GDM1 (cell line): ENCODE measurements at places on chromosomes 7 and 10.

- DNase-seq = no peak
These were observed 44.6 kb upstream of the RSBN1L start for GRCh38 chr7:77651575-77652162.

GRCh38 chr7:90618876-90619275, 22.8 kb downstream of the CDK14 start:
- no peak for DNase-seq

- DNase-seq = no peak
These were observed 2.2 kb downstream of the TMEM120A start for GRCh38 chr7:75992083-75992755.

DNA sequence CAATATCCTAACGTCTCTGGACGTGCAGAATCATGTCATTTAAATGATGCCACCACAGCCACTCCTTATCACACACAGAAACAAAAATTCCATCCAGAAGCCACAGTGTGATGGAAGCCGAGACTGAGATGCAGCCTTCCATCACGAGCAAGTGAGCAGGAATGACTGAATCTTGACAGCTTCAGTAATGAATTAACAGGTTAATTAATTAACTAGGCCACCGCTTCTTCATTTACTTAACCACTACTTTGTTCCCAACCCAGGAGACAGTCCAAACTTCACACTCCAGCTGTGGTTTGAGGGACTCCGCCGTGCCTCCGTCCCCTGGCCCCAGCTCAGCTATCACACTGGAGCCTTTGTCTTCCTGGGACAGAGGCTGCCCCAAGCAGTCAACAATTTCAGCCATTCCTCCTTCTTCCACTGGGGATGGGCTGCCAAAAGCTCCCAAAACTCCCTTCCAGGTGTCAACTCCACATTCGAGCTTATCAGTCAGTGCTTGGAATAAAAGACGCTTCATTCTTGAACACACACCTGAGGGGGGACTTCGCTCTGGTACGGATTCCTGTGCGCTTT, 65.9 kb downstream of the FGFR2 start:
- DNase-seq = no peak

DNA sequence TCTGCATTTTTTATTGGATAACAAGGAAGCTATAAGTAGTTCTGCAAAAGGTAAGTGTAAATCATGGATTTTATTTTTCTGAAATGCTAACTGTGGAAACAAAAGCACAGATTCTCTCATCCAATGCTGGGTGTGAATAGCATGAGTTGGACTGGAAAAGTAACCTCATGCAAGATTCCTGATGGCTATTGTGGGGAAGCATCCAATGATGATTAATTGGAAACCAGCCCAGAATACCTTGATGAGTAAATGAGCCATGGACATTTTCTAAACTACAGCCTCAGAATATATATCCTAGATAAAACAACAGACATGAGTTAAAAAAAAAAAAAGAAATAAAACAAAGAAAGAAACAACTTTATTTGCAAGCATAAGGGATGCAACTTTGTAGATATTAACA, 934.6 kb downstream of the CCSER2 start:
- no peak for DNase-seq

- DNase-seq = no peak
These were observed 140.9 kb upstream of the NRBF2 start for GRCh38 chr10:62992145-62992721.

DNA sequence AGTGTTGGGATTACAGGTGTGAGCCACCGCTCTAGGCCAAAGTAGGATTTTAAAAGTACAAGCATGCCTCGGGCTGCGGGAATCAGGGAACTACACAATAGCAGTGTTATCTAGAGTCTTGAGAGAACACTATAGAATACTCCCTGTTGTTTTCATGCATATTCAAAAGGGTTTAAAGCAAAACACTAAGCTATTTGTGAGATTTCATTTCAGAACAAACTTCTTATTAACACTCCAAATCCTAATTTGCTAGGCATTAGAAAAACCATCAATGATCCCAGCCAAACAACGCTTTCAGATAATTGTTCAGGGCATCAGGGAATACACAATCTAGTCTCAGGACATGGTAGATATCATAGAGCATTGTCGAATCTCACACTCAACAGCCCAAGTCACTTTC, 13.9 kb downstream of the DENND11 start:
- DNase-seq = no peak

DNA sequence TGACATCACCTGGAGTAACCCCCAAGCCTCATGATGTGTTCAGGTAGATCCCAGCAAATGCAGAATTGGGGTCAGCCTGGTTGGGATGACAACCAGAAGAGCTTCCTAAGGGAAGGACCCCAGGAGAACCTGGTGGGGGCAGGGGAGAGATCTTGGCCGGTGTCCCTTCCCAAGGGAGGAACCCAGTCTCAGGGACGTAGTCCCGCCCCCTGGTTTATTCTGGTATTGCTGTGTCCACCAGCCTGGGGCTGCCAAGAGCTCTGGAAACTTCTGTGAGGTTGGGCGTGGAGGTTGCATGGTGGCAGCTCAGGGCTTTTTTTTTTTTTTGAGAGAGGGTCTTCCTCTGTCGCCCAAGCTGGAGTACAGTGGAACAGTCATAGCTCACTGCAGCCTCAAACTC, 19.4 kb downstream of the GTF2IRD1 start:
- DNase-seq = no peak

DNA sequence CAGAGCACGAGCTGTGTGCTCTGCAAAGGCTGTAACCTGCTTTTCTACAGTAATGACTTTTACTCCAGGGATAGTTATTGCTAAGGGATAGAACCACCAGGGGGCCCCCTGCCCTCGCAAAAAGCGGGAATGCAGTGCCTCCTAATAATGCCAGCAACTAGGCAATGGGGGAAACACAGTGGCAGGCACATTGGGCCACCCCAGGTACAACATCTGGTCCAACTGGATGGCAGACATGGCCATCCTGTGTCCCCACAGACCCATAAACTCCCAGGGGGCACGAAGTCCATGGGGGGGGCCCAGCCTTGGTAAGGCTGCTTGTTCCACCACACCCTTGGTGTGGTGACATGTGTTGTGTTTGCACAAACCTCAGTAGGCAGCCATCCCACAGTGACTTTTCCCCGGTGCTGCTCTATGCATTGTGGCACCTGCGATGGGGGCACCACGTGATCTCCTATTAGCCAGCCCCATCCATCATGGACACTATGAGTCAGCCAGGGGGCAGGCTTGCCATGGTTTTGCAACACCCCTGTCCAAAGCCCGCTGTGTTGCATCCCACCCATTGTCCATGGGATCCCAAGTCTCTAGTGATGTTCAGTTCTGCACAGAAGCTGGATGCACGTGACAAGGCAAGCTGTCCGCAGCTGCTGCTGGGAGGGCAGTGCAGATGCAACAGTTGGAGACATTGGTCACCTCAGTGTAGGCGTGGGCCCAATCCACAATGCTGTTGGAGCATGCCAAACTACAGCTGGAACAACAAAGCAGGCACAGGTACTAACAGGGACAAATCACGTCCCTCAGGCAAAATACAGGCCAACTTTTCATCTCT, 84.0 kb downstream of the ANLN start:
- peak; percentile 53 for DNase-seq

DNA sequence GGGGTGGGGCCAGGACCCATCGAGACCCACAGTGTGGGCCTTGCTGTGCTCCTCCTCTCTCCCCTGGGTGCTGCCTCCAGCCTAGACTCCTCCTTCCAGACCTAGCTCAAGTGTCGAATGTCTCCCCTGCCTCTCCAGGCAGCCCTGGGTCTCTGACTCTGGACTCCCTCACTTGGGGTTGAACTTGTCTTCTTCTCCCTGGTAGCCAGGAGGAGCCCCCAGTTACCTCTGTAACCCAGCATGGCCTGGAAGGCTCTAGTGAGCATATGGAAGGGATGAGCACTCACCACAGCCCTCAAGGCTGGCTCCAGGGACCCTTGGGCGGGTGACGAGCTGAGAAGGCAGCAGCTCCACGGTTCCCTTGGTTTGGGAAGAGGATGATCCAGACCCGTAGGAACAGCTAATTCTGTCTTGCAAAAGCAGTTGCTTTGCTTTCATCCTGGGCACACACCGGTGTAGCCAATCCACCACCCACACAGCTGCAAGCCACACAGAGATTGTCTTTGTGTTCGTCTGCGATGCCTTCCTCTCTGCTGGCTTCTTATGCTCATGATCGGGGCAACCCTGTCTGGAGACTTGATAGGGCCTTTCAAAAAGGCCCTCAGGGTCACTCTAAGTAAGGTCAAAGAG, 52.3 kb upstream of the ANTXRL start:
- DNase-seq = no peak

DNA sequence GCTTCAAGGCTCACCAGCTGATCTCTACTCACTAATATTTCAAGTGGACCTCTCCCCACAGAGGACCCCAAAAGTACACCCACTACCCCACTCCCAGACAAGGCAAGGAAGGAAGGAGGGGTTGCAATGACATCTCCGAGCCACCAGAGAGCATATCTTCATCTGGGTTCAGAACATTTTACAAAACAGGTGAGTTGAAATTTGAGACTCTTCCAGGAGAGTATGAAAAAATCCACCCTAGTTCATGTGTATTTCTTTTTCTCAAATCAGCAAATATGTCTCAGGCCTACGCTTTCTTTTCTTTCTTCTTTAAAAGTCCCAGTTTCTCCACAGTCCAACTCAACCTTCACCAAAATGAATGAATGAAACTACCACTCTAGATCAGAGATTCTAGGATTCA, 61.9 kb downstream of the SGMS1 start:
- DNase-seq = no peak

DNA sequence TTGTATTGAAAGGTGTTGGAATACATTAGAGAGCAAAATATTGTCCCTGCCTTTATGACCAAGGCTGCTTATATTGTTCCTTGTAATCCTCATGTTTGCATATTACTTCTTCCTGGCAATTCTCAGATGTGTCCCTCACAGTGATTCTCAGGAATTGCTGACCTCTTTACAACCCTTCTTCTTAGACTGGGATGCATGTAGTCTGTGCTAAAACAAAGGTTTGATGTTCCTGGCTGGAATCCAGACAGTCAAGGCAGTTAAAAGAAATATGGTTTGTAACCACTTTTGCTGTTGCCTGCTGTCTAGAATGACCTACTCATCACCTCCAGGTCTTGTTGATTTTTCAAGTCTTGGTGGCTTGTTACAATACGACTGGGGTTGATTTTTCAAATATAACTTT, 367.6 kb downstream of the HGF start:
- DNase-seq = no peak

DNA sequence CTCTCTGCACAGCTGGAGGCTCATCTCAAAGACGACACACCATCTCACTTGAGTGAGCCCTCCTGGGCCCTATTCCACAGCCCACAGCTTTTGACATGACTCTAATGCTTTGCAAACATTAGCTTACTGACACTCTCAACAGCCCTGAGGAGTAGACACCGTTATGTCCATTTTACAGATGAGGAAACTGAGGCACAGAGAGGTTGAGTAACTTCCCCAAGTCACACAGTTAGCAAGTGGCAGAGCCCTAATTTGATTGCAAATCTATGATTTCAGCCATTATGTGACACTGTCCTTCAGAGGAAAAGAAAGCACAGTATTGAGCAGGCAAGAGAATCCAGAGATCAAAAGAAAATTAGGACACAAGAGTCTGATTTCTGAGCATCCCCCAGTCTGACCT, 16.0 kb downstream of the SLC25A13 start:
- DNase-seq = no peak

DNA sequence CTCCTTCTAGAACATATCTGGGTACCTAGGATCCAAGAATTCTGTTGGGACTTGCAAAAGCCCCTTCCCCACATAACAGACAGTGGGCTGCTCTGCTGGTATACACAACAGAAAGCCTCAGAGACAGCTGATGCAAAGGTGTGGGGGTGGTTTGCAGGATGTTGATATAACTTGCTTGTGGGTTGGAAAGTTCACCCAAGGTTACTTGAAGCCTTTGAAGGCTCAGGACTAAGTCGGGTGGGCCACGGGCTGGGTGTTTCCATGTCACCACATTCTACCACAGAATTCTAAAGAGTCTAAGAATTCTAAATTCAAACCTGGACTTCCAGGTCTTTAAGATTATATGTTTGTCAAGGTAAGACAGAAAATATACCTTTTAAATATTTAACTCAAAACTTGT, 7.4 kb upstream of the NRCAM start:
- no peak for DNase-seq

- DNase-seq = no peak
These were observed 497.4 kb downstream of the GRM8 start for GRCh38 chr7:126755381-126755780.

- no peak for DNase-seq
These were observed 294.6 kb downstream of the PTEN start for GRCh38 chr10:88157981-88158465.

DNA sequence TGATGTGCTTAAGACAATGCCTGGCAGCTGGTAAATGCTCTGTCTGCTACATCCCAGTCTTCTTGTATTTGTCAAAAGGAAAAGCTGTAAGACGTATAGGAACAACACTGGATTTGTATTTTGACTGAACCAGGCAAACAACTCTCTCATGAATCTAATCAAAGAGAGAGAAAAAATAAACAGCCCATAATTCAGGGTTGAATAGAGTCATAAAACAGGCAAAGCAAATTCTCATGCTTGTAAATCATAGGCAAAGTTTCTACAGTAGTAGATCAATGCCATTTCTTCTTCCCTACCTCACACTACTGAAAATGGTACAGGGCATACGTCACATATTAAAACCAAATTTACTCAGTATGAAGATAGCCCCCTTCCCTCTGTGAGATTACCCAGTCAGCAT, 166.3 kb downstream of the SKIDA1 start:
- no peak for DNase-seq

GRCh38 chr7:14583518-14583917, 319.0 kb downstream of the DGKB start:
- no peak for DNase-seq
